T-cell (primary cell): ENCODE measurements at places on chromosomes 12 and 14.
A peak's percentile ranks its signal among the peaks of the same experiment; 100 is the strongest.

GRCh38 chr12:107468182-107468581 lies 217.4 kb upstream of the PWP1 start:
- no peak for DNase-seq

GRCh38 chr12:27431185-27431584 lies 15.4 kb upstream of the SMCO2 start:
- no peak for DNase-seq

- no peak for DNase-seq
Measured at GRCh38 chr14:102878970-102879460, 43.4 kb upstream of the AMN start.

DNA sequence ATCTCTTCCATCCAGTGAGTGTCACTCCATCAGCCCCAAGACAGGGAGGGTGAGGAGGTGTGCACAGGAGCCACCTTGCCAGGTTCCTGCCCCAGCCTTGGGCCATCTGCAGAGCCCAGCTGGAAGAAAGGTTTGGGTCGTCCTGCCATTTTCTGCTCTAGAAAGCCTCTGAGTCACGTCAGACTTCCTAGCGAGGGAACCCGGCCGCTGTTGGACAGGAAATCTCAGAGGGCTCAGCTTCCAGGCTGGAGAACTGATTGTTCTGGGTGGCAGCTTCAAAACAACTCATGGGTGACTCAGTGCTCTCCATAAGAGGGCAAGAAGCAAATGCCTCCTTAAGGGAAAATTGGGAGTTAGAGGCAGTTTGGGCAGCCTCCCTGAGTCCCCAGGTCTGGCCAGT lies 16.6 kb downstream of the HIP1R start:
- DNase-seq = no peak

- no peak for DNase-seq
Measured at GRCh38 chr12:125167658-125168057, 102.4 kb downstream of the AACS start.

DNA sequence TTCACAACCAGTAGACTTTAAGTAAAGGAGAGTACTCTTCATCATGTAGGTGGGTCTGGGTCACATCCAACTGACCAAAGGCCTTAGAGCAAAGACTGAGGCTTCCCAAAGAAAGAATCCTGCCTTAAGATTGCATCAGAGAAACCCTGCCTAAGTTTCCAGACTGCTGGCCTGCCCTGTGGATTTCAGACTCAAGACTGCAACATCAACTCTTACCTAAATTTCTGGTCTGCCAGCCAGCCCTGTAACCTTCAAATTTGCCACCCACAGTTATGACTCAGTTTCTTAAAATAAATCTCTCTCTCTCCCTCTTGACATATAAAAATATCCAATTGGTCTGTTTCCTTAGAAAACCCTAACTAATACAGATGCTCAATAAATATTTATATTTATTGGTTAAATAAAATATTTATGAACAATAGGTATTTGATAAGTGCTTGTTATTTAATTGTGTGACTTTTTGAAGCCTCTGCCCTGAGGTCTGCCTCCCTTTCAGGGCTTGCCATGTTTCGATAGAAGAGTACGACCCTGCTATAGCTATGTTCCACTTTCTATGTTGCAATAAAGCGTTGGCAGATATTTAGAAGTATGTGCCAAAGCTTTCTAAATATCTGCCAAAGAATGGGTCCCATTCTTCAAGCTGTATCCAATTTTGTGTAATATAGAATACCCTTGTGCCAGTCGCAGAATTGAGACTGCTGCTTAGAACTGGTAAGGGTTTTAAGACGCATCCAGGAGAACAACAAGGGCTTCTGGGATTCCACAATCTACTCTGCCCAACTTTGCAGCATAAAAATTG lies 65.7 kb downstream of the TMEM30B start:
- DNase-seq = no peak

- DNase-seq = no peak
Measured at GRCh38 chr12:18492372-18493025, 231.2 kb downstream of the PIK3C2G start.

GRCh38 chr14:77059276-77059915 lies 30.9 kb upstream of the IRF2BPL start:
- DNase-seq = no peak

DNA sequence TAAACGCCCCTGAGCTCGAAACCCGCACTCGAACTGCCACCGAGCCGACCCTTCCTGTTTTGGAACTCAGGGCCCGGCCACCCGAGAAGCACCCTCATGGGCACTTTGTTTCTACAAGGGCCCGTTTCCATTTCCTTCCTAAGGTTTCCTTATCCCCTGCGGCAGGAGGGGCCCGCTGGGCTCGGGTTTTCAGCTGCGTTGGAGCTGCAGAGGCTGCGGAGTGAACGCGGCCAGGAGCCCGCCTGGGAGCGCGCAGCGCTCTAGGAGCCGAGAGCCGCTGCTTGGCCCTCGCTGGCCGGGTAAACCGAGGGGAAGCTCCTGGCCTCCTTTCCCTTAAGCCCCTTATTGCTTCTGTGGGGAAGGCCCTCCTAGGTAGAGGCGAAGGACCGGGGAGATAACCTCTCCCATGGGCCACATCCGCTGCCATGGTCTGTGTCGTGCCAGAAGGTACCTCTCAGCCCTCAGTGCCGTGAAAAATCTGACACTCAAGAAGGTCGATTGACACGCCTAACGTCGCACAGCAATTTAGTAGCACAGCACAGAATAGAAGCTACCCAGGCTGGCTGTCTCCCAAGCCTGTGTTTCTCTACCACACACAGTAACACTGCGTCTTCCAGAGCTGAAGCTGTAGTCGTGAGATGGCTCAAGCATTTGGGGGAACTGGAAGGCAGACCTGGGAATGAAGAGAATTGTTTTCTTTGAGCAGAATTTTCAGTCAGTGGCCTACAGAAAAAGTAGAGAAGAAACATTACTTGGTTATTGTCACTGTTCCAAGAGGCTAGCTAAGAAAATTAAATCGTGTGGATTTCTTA lies 12.9 kb upstream of the CALM1 start:
- peak; percentile 57 for DNase-seq

GRCh38 chr12:124025661-124026060 lies 52.6 kb downstream of the ZNF664 start:
- DNase-seq = no peak

DNA sequence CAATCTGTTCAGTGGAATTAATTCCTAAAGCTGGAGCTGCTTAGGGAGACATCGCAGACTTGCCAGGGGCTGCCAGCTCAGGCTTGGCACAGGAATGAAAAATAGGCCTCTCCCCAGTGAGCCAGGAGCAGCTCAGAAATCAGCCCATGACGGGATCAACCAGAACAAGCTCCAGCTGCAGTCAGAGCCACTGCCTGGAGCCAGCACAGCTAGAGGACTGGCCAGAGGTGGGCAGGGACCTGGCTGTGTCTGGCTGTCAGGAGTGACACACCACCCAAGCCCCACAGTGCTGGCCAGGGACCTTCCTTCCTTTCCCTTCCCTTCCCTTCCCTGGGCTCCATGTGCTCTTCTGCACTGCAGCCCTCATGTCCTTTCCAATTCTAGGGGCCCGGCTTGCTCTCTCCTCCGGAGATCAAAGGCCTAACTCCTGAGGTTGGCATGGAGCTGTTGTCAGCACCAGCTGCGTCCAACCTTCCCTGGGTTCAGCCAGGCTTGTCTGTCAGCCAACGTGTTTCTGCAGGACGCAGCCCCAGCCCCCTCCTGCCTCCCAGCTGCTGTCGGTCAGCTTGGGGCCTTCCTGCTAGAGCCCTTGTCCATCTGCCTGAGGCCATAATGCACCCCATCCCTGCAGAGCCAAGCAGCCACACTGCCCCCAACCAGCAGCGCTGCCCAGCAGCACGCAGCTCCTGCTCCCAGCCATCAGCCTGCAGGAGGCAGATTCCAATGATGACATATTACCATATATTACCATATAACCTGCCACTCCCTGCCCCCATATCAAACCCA lies 149.3 kb downstream of the CALM1 start:
- no peak for DNase-seq

DNA sequence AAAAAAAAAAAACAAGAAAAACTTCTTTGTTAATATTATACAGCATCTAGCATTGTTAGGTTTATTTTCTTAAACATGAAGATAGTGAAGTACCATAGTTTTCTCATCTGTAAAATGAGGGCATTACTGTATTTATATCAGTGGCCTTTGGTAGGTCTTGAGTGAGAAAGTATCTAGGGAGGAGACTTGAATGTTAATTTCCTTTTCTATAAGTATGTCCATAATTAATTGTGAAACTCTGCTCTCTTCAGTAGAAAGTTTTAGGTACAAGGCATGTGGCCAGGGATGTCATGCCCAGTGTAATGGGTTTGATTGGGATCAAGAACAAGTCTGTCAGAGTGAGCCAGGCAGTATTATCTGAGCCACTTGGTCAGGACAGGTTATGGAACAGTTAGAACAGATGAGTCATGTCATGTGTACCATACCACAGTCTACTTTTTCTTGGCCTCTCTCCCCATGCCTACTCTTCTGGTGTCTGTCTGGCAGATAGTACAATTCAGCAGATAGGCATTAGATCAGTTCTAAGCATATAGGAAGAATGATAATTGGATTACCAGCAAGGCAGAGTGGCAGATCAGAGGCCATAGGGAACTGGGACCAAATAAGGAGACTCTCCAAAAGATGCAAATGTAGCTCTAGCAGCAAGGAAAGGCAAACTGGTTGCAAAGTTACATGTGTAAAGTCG lies 30.4 kb downstream of the FBXO34 start:
- DNase-seq = no peak

DNA sequence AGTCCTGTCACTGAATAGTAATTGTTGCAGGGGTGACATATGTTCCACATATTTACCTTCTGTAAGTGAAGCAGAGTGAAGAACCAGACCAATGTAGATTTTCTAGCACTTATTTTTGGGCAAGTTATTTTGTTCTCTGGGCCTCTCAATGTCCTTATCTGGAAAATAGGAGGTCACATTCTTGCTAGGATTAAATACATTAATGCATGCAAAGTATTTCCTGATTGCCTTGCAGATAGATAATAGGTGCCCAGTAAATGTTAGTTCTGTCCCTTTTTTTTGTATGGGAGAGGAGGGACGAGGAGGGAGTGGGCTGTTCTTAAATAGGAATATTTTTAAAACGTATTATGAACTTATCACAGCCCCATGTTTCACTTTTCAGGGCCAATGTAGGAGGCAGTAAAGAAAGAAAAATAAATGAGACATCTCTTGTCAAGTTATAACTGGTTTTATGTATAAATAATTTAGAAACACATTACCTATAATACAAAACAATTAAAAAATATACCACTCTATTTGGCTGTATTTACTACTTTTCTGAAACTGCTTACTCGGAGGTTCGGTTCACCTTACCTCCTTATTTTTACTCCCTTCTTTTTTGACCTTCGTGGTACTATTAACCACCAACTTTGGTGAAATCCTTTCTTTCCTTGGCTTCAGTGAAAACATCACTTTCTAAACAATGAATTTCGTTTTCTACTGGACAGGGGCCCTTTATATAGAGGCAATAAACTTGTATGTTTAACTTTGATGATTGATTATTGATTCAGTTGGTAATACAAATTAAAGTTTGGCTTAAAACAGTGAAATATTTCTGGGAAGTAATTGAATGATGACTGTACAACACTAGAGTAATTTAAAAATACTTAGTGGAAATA lies 41.9 kb downstream of the DIP2B start:
- DNase-seq = no peak

DNA sequence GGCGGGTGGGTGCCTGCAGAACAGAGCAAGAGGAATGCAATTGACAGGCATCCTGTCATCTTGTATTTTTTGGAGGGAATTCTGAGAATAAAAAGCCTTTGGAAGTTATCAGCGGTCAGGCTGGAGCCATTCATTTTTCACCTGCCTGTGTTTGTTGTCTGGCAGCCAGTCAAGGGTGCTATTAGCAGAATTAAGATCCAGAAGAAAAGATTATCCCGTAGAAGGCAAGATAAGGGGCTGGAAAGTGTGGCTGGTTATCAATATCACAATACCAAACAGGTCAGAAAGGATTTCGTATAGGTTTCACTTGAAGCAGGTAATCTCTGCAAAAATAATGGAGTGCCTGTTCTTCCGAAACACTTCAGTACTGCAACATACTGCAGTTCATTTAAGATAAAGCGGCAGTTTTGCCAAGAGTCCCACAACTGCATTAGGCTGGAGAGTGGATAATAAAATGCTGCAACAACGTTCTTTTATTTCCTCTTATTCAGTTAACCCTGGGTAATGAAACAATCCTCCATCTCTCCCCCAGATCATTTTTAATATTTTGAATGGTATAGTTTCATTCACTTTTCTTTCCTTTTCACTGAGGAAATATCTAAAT lies 171.2 kb upstream of the CDKN3 start:
- no peak for DNase-seq

GRCh38 chr12:48184549-48184922 lies 1.1 kb downstream of the CCDC184 start:
- DNase-seq = no peak

GRCh38 chr12:496736-497135 lies 37.0 kb downstream of the B4GALNT3 start:
- no peak for DNase-seq

GRCh38 chr12:69513297-69513696 lies 43.1 kb downstream of the FRS2 start:
- no peak for DNase-seq

DNA sequence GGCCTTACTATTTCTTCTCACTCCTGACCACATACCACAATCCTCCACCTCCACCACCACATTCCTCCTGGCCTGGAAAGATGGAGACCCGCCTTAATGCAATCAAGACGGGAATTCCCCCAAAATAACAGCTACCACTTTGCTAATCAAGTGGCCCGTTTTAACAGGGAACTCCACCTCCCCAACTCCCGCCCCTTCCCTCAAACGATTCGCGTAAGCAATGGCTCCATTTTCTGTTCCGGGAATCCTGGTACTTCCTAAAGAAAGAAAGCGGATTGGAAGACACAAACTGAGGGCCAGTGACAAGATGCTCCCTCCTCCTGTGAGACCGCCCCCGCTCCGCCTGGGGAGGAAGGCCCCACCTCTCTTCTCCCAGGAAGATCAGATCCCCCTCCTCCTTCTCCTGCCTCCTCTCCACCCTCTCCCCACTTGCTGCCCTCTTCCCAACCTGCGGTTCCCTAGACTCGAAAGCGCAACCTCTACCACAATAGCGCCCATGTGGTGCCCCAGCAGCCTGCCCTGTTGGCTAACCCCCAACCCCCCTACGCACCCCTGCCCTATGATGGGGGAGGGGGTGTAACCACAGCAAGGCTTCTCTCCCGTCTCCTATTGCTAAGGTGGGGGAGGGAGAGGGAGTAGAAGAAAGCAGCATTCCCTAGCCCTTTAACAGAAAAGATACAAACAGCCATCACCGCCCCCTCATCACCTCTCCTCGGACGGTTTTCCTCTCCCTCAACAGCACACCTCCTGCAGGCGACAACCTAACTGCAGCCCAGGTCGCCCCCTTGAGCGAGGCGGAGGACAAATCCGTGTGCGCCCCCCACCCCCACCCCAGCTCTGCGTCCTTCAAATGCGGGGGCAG lies 777 bp downstream of the ARF3 start:
- DNase-seq = no peak

- DNase-seq = no peak
Measured at GRCh38 chr14:61925043-61925442, 162.8 kb downstream of the SNAPC1 start.

DNA sequence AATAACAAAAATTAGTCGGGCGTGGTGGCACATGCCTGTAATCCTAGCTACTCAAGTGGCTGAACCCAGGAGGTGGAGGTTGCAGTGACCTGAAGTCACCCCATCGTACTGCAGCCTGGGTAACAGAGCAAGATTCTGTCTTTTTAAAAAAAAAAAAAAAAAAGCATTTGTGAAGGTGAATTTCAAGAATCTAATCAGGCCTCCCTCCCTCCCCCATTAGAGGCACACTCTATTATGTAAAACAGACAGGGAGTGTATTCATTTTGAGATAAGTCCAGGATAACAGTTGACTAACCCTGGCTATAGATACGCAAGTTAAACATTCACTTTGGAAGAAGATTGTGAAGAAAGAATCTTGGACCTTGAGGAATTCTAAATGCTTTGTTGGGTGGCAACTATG lies 2.9 kb downstream of the RESF1 start:
- DNase-seq = no peak
